HT-29 (cell line): ENCODE measurements at places on chromosomes 11 and 22. TPM values are rescaled to one million over a fixed set of nuclear protein-coding genes. Genes with fewer than 3 reads are reported as not detected.
A peak's percentile ranks its signal among the peaks of the same experiment; 100 is the strongest.

DNAJB7 gene
- not detected in 2 replicates for total RNA-seq

EHF gene
- 258 and 320 TPM in 2 replicates for total RNA-seq

DRICH1 gene
- not detected in 2 replicates for total RNA-seq

MCAM gene
- total RNA-seq: 6.4 and 9.9 TPM in 2 replicates

OR5A1 gene
- total RNA-seq: not detected in 2 replicates

RBMXL2 gene
- 0.05 TPM in 1 of 2 replicates, not detected in the other for total RNA-seq

MMP27 gene
- not detected in 2 replicates for total RNA-seq

RAC2 gene
- total RNA-seq: 6.7 and 7.3 TPM in 2 replicates

- DNase-seq: no peak
Measured at GRCh38 chr11:111269146-111269868, 23.8 kb downstream of the POU2AF2 start.

DNA sequence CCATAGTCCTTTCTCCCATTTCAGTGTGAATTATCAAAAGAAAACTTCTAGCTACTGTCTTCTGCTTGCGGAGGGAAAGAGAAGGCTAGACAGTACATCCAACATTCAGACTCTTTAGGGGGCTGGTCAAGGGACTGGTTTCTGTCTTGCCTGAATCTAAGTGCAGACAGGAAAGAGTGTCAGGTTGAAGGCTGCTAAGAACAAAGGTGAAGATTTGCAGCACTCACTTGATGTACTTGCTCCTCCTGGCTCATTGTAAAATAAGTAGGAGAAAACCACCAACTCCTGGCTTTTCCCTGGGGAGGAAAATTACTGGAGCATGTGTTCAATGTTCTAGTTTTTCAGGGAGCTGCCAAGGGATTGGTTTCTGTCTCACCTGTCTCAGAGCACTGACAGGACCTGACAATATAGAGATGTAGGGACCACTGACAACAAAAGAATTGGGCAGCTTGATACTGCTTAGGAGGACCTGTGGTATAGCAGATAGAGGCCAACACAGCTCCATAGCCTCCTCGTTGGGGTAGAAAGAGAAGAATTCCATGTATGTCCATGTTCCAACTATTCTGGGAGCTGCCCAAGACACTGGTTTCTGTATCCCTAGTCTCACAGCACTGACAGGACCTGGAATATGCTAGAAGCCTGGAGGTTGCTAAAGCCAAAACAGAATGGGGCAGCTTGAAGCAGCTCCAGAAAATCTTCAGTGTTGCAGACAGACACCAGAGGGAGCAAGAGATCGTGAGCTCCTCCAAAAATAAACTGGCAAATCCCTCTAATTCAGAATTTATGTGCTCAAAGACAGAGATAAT lies 39.7 kb upstream of the MMP12 start:
- peak; percentile 80 for DNase-seq

DNA sequence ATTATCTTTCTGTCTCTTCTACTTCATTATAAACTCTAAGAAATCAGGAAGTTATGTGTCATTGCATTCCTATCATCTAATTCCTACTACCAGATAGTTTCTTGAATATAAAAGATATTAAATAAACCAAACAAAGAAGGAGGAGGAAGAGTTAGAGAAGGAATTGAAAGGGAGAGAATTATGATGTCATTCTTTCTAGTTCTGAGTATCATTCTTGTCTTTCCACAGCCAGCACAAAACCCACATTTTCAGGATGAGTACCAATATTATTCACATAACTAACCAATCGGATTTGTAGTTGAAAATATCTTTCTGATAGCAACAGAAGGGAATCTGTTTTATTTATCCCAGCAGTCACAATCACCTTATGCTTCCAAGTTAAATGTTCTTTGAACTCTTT lies 13.3 kb downstream of the MS4A13 start:
- DNase-seq: no peak

- DNase-seq: no peak
Measured at GRCh38 chr11:115644856-115645255, 140.6 kb upstream of the CADM1 start.

DNA sequence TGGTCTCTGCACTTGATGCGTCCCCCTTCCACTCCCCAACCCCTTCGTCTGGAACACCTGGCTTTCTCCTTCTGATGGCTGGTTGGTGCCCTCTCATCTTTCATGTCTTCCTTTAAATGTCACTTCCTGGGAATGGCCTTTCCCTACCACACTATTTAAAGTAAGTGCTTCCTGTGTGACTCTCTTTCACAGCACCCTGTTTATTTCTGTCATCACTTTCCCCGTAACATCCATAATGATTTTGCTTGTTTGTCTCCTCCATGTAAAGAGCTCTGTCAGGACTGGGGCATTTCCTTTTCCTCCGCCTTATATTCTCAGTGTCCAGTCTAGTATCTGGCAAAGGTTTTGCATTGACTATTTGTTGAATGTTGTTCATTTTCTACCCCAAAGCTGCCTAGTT lies 143.0 kb downstream of the DBX1 start:
- no peak for DNase-seq

DNA sequence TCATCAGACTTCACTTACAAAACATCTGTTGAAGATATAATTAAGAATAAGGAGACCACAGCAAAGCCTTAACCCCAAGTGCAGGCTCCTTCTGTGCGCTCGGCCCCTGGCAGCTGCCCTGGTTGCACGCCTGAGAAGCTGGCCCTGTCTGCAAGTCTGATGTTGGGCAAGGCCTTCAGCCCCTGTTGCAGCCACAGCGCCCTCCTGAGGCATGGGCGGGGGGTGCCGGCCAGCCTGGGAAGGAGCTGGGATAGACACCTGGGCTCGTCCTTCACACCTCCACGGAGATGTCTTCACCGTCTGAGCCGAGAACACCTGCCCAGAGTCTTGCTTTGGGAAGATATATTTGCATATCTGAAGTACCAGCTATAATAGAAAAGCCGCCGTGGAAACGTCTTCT lies 104.1 kb downstream of the MPPED1 start:
- DNase-seq: no peak

DNA sequence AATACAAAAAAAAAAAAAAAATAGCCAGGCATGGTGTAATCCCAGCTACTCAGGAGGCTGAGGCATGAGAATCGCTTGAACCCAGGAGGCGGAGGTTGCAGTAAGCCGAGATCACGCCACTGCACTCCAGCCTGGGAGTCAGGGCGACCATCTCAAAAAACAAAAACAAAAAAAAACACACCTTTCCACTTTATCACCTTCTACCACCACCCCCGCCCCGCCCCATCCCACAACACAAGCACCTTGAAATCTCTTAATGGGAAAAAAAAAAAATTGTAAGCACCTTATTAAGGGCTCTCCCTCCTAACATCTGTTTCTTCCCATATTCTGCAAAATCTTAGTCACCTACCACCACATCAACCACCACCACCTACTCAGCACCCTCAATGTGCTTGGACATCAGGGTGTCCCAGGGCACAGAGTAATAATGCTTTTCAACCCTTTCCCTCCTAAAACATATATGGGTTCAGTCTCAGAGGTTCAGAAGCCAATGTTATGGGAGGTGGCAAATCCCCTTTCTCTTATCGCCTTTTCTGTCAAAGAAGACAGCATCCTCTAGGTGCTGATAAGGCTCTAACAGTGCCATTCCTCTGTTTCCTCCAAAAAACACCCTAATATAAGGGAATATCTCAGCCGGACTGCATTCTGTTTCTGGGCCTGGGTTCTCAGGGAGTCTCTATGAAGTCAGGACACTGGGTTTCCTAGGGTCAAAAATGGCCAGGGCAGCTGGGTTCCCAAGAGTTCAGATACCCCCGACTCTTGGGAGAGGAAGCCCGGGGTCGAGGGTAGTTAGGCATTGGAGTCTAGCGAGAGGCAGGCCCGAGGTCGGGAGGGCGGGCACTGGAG lies 718 bp downstream of the INTS5 start:
- DNase-seq: peak; percentile 25

DNA sequence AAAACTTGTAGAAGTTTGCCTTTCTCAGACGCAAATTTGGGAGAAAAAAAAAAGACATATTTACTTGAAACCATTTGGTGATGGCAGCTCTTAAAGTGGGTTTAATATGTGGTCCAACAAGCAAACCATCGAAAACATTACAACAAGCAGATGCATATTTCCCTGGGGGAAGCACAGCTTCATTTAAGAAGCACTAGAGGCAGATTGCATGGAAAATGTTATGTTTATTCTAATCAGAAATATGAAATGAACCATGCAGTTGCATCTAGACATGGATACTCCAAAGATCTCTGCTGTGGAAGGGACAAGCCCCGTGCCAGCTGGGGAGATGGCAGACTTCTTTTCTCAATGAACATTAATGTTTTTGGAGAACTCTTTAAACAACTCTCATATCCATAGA lies 57.4 kb upstream of the PARVA start:
- DNase-seq: no peak

GRCh38 chr11:90391756-90392155 lies 168.9 kb upstream of the CHORDC1 start:
- no peak for DNase-seq

- no peak for DNase-seq
Measured at GRCh38 chr22:46011627-46012181, 34.7 kb upstream of the WNT7B start.

- no peak for DNase-seq
Measured at GRCh38 chr11:94112206-94112953, 16.3 kb upstream of the PANX1 start.

- no peak for DNase-seq
Measured at GRCh38 chr11:117279711-117280376, 11.3 kb upstream of the BACE1-AS start.

DNA sequence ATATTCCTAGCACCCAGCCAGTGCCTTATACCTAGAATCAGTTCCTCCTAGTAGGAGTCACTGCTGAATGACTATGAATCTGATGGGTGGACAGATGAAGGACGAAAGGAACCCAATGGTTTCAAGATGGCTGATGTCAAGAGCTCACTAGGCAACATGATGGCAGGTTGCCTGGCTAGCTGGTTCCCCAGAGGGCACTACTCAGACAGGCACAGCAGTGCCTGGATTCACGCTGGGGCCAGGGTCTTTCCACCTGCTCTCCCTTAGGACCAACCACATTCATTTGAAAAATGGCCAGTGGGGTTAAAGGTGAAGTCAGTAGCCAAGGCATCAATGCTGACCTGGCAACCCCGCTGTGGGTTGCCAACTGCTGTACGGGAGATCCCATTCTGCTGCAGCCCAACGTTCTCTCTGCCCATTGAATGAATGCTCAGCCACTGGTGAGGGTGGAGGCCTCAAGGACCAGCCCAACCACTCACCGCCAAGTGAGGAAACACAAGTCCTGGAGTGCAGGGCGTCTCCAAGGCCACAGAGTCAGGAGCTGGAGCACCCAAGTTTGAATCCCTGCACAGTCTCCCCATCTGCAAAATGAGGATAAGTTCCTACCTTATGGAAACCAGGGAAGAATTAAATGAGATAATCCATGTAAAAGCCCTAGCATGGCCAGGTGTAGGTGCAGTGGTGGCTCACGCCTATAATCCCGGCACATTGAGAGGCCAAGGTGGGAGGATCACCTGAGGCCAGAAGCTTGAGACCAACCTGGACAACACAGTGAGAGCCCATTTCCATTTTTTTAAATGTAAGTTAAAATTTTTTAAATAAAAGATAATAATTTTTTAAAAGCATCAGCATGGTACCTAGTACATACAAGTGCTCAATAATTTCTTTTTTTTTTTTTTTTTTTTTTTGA lies 12.4 kb downstream of the MYH9 start:
- DNase-seq: no peak

GRCh38 chr22:30919973-30920372 lies 48.6 kb downstream of the MORC2 start:
- no peak for DNase-seq

DNA sequence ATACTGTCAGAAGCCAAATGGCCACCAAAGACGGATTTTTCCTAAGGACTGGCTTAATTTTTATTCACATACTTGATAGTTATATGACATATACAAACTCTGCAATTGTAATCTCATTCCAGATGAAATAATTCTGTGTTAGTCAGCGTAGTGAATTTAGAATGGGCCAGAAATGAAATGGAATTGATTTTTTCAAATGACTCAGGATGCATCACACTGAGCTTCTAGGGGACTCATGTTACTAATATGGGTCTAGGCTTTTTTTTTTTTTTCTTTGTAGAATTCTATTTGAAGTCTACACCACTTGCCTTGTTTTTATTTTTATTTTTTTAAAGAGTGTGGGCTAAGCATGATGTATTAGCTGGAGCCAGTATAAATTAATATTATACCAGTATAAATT lies 62.7 kb downstream of the SPECC1L start:
- DNase-seq: no peak

GRCh38 chr11:10899121-10899830 lies 41.4 kb upstream of the ZBED5 start:
- DNase-seq: peak; percentile 91

DNA sequence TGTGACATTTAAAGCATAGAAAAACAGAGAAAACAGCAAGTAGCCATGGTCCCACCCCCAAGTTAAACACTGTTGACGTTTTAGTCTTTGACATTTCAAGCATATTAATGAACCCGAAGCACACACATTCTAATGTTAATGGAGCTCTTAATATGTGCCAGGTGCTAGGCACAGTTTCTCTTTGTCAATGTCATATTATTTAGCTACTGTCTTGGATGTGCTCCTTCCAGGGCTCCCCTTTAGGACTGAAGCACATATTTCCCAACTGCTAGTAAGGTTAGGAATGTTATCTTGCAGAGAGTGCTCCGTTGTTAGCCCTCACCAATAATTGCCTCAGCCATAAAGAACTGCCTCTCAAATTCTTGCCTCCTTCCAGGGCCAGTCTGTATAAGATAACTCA lies 716.6 kb upstream of the TENM4 start:
- DNase-seq: no peak

DNA sequence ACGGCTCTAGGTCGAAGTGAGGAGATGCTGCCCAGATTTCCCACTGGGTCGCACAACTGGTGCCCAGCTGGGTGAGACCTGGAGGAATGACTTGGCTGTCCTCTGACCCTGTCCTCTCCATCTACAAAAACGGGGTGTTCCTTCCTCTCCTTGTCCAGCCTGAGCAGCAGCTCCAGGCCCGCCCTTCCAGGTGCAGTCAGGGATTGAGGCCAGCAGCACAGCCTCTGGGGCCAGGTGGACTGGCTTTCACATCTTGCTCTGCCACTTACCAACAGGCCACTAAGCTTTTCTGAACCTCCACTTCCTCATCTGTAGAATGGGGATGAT lies 91.7 kb upstream of the LMO1 start:
- no peak for DNase-seq

GRCh38 chr22:50008151-50009040 lies 4.2 kb downstream of the IL17REL start:
- no peak for DNase-seq
